ENCODE measurements at places on chromosomes 4 and X.
A peak's percentile ranks its signal among the peaks of the same experiment; 100 is the strongest.

DNA sequence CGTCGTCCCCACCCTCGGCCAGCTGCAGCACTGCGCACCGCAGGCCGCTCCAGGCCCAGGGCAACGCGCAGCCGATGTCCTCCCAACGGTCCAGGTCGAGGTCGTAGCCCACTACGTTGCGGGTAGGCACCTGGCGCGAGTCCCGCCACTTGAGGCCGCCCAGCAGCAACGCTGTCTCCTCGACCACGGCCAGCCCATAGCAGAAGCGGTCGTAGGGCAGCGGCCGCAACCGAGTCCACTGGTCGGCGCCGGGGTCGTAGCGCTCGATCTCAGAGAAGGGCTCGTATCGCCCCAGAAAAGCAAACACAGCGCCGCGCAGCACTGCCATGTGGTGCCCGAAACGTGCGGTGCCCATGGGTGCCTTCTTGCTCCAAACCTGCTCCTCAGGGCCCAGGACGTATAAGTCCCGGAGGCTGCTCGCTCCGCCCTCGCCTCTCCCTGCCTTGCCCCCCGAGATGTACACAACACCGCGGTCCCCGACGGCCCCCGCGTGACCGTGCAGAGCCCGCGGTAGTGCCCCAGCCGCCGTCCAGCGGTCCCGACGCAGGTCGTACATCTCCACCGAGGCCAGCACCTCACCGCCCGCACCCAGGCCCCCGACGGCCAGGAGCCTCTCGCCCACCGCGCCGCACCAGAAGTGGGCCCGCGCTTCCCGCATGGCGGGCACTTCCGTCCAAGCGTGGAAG, 2.1 kb downstream of the KLHL34 start:
- no peak for DNase-seq

GRCh38 chr4:24053934-24054333, 164.1 kb upstream of the PPARGC1A start:
- no peak for DNase-seq

- no peak for DNase-seq
Measured at GRCh38 chr4:13541720-13542576, 2.4 kb downstream of the NKX3-2 start.

DNA sequence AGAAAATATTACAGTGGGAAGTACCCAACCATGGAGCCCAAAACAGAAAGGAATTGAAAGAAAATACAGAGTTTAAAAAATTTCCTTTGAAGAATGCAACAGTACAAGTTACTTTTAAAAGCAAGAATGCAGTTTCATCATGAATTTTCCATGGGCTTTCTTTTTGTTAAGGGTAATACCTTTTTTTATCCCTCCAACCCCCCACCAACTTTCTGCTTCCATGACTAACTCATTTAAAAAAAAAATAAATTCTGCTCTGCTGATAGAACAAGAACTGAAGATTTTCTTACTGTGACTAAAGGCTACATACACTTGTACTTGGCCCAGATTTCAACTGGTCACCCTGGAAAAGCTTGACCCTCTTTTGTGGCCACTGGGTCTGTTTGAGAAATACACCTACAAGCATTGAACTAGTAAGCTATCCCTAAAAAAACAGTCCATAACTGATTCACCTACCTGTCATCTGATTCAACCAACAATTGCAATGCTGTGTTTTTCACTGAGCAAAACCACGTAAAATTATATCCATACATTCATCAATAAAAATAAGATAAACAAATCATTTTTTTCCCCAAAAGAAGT, 214.2 kb downstream of the NSUN7 start:
- no peak for DNase-seq

GRCh38 chr4:184666670-184667069, 17.1 kb downstream of the PRIMPOL start:
- DNase-seq = no peak

DNA sequence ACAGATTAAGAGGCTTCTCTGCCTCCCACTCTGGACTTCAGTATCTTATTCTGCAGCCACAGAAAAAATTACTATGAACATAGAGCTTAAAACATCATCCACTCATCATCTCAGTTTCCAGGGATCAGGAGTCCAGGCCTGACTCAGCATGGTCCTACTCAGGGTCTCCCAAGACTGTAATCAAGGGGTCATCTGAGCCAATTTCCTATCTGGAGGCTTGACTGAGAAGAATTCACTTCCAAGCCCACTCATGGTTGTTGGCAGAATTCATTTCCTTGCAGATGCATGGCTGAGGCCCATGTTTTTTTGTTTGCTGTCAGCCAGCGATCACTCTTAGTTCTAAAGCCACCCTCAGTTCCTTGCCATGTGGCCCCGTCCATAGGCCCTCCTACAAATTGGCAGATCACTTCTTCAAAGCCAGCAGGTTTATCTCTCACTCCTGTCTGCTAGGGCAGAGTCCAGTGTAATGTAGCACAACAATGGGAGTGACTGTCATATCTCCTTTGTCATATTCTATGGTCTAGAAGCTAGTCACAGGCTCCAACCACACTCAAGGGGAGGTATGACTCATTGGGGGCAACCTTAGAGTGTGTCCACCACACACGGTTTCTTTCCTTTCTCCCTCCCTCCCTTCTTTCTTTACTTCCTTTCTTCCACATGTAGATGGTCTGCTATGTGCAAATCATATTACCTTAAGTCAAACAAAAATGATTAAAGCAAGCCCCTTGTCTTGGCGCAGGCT, 251.6 kb downstream of the QDPR start:
- no peak for DNase-seq

GRCh38 chr4:57090079-57090478, 20.1 kb downstream of the IGFBP7 start:
- DNase-seq = no peak

GRCh38 chrX:102723456-102723855, 2.9 kb downstream of the GPRASP3 start:
- no peak for DNase-seq

DNA sequence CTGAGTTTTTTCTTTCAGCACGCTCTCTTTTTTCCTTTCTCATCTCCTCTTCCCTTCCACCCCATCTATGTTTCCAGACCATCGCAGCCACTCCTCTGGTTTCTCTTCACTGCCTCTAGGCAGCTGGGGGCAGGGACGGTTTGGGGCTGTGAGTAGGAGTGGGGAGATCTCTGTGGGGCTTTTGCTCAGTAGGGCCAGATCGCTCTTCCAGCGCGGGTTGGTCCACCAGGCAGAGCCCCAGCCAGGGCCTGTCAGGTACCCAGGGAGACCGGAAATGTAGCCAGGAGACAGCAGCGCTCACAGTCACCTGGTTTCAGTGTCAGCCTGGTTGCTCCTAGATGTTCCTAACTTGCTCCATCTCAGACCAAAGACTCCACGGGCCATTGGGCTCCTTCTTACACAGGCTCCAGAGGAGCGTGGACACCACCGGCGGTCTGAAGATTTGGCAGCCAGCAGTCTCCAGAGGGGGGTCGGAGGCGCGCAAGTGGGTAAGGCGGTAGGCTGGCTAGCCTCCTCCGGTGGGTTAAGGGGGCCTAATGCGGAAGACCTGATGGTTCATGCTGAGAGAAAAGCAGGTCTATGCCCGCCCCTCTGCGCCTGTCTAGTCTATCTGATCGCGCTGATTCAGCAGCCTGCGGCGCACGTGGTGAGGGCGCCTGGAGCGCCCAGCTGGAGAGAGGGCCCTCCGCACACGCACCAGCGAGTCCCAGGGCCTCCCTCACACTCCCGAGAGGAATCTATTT, 1.8 kb downstream of the FGF5 start:
- DNase-seq = no peak

- DNase-seq = no peak
Measured at GRCh38 chr4:125116431-125116830, 198.3 kb upstream of the FAT4 start.

GRCh38 chr4:113502476-113502875, 259.1 kb downstream of the CAMK2D start:
- no peak for DNase-seq

DNA sequence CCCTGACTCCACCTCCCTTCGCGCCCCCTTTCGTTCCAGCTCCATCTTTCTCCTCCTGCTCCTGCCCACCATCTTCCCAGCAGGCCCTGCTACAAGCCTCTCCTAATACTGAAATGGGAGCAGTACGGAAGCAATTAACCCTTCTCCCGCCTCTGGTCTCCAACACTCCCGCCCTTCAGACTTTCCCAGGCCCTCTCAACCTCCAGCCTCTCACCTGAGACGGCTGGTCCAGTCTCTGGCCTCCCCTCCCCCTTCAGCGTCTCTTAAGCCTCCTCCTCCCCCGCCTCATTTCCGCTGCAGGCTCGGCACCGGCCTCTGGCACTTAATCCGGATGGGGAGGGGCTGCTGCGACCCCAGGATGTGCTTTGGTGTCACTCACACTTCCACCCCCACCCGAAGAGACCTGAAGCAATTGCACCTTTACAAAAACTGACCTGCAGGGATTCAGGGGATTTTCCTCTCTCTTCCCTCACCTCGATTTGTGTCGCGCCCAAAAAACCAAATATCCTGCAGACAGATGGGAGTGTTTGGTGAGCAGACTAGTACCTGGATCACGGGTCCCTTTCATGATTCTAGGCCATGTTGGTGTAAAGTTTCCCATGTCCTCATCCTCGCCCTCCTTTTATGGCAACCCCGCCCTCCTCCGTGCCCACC, 657 bp downstream of the TCEAL8 start:
- DNase-seq = peak; percentile 17

DNA sequence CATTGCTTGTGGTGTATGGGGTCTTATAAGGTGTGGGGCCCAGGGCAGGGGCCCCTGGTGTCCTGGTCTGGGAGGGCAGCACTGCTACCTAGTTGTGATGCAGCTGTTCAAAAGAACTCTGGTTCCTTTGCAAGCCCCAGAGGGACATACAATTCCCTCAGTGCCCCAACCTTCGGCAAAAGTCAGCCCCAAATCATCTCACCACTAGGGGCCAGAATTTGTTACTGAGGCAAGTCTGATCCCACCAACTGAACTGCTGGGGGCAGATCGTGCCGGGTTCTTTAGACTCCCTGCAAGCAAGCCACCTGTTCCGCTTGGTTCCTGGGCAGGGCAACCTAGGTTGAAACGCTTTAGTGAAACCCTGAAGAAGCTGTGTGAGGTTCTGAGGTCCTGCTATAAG, 180.1 kb upstream of the S100G start:
- no peak for DNase-seq

DNA sequence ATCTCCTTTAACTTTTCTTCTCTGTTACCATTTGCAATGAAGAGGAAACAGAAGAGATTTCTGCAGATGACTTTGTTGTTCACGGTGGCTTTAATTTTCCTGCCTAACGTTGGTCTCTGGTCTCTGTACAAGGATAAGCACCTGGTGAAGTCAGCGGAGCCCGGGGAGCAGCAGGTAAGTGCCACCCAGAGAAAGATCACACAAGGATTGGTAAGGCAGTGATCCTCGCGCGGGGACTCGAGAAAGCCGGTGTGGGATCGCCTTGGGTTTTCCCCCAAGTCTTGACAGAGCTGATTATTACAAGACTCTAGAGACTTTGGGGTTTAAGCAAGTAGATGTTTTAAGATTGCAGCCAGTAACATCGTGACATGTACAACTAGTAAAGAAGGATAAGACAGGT, 1.3 kb downstream of the GALNTL6 start:
- no peak for DNase-seq

DNA sequence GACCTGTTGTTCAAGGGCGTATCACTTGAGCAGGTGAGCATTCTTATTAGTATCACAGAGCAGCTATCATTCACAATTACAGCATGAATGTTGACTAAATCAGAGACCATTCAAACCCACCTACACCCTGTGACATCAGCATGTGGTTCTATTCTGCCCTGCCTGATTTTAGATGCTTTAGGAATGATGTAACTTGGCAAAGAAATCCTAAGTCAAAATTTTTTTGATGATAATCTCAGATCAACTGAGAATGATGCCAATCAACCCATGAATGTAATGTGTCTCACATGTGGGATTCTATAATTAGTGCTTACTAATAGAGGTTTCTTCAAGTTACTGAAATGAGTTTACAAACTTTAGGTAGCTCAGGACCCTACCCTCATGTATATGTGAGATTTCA, 13.4 kb upstream of the CHIC2 start:
- no peak for DNase-seq

DNA sequence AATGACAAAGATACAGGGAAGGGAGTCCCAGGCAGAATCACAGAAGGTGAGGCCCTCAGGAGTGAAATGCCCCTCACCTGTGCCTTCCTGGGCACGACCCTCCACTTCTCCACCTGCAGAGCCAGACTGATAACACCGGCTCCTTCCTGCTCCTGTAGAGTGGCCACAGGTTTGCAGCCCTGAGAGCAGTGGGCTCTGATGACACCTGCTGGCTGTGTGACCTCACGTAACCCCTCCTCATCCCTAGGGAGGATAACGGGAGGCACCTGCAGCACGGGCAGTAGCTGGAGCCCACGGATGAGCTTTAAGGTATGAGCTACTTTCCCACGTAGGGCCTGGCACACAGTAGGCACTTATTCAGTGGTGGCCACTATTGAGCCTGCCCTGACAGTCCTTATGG, 25.5 kb upstream of the MAN2B2 start:
- no peak for DNase-seq

DNA sequence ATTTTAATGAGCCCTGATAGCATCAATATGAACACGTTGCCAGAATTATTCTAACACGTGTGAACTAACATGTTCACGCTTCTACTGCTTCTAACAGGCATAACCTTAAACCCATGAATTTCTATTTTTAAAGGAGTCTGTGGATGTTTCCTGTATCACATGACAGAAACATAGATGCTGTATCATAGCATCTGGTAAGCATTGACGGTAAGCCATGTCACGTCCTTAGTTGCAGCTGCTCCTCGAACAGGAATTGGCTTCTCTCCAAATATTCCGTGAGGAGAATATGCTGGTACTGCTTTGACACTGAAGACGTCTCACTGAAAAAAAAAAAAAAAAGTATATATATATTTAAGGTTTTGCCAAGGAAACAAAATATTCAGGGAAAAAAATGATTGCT, 105.1 kb upstream of the MXRA5 start:
- no peak for DNase-seq

DNA sequence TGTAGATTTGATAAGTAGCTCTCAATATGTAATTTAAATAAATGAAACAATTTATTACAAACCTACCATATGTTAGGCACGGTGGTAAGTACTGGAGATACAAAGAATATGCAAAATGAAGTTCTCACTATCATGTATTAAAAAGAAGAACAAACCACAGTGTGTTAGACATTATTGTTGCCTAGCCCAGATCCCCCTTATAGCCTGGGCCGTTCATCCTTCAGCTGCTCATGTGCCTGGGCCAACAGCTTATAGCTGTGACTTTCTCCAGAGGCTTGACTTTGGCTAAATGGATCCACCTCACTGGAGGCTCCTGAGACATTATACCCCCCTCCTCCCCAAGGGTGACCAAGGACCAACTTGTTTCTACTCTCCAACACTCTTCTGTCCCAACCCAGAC, 29.8 kb upstream of the CCNG2 start:
- DNase-seq = no peak

DNA sequence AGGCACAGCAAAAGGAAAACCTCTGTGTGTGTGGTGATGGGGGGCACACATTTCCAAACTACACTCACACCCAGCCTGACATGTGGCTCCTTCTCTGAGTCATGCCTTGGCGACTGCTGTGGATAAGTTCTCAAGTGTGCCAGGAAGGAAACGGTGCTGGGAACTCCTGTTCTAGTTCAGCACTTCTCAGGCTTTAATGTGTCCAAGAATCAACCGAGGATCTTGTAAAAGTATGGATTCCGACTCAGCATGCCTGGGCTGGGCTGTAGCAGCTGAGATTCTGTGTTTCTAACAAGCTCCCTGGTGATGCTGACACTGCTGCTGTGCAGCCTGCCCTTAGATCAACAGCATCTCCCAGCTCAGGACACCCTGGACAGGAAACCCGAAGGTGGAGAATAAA, 20.2 kb downstream of the CLNK start:
- no peak for DNase-seq

- DNase-seq = no peak
Measured at GRCh38 chr4:109410776-109411175, 22.8 kb upstream of the SEC24B start.

Measured in CD4-positive, alpha-beta memory T cell (primary cell).